ENCODE measurements at places on chromosomes 1 and 21.

GRCh38 chr1:21644906-21645305, 24.3 kb downstream of the RAP1GAP start:
- no peak for DNase-seq

DNA sequence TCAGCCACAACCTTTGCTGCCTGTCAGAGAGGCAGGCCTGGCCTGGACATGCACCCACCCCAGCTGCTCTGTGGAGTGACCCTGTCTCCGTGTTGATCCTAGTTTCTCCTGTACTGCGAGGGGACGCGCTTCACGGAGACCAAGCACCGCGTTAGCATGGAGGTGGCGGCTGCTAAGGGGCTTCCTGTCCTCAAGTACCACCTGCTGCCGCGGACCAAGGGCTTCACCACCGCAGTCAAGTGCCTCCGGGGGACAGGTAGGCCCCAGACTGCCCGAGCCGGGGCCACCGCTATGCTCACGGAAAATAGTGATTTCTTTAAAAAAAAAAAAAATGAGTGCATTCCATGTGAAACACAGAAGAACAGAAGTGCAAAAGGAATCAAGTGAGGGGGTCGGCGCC, 41.6 kb upstream of the TRAPPC10 start:
- no peak for DNase-seq

GRCh38 chr1:165376041-165376810, 19.7 kb upstream of the LMX1A start:
- peak; percentile 75 for DNase-seq

- DNase-seq = no peak
These were observed 7.4 kb upstream of the EFNA1 start for GRCh38 chr1:155120253-155120652.

DNA sequence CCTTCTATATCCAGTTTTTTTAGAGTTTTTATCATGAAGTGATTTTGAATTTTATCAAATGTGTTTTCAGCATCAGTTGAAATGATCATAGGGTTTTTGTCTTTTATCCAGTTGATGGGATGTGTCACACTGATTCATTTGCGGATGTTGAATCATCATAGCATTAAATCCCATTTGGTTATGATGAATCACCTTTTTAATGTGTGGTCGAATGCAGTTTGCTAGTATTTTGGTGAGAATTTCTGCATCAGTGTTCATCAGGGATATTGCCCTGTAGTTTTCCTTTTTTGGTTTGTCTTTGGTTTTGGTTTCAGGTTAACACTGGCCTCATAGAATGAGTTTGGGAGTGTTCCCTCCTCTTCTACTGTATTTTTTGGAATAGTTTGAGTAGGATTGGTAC, 80.3 kb downstream of the DIRAS3 start:
- DNase-seq = no peak

GRCh38 chr1:5688081-5689077, 303.8 kb downstream of the NPHP4 start:
- DNase-seq = no peak

DNA sequence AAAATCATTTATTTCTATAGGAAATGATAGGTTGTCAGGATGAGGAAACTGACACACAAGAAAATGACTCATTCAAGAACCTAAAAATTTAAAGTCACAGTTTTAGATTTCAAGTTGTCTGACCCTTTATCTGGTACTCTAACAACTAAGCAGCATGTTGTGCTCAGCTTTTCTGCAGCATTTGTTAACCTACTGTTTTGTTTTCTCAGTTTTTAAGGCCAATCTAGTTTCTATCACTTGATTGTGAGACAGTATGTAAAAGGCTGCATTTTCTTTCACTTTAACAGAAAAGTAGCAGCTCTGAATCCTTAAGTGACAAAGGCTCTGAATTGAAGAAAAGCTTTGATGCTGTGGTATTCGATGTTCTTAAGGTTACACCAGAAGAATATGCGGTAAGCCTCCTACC, 59.1 kb downstream of the RALGPS2 start:
- DNase-seq = no peak

DNA sequence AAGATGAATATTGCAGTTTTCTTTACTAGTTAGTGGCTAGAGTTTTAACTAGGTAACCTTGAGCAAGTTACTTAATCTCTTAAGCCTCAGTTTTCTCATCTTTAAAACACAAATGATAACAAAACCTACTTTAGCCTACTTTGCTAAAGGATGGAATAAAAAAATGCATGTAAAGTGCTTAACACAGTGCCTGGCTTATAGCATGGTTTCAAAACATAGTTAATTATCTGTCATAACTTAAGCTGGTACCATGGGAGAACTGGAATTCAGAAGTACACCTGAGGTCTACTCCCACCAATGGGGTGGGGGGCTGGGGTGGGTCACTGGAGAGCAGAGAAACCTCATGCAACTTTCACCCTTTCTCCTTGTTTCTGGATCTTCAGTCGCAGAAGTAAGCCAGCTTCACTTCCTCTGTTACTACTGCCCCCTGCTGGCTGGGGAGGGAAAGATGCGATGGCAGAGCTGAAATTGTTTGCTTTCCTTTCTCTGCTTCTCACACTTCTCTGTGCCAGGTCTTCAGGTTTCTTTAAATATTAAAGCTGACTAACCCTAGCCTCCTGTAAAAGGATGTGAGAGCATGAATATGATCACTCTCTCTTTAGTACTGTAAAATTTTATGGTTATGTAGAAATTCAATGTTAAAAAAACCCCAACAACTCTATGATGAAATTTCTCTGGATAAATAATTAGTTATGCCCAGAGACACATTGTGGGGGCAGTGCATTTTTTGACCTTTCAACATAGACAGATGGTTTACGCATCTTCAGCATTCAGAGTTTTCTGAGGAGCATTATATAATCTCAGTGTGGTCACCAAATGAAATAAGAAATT, 324.2 kb downstream of the HLX start:
- DNase-seq = peak; percentile 58

GRCh38 chr1:115170961-115171392, 81.7 kb upstream of the TSPAN2 start:
- DNase-seq = no peak

DNA sequence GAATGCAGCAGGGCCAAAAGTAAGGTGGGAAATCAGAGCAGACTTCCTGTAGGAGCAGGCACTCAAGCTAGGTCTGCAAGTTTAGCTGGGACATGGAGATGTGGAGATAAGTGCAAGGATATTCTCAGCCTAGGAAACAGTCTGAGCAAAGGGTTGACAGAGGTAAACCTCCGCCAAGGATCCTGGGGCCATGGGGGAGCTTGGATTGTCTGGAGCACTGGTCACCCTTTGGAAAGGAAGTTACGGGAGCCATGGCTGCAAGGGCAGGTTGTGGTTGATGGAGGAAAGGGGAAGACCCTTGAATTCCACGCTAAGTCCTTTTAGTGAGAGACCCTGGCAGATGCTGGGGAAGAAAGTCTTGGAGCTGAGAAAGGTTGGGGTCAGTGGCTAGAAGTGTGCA, 150.9 kb downstream of the PTPRU start:
- DNase-seq = no peak

DNA sequence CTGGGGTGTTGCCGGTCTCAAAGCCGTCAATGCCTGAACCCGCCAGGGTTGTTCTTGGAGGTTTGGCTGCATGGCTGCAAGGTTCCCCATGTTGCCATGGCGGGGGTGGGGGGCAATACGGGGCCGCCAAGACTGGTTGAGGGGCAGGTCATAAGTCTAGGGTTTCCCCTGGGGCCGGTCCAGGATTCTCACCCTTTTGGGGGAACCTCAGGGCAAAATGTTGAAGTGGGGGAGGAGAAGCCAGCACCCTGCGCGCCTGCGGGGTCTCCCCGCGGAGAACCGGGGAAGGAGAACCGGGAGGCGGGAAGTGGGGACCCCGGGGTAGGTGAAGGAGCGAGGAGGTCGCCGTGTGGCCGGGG, 401 bp upstream of the ARHGEF10L start:
- DNase-seq = no peak

GRCh38 chr1:17635811-17636210, 96.3 kb downstream of the ARHGEF10L start:
- no peak for DNase-seq

- DNase-seq = no peak
These were observed 13.0 kb upstream of the NEK7 start for GRCh38 chr1:198143797-198144196.

- DNase-seq = no peak
These were observed 135.5 kb downstream of the SETD4 start for GRCh38 chr21:35924714-35925301.

DNA sequence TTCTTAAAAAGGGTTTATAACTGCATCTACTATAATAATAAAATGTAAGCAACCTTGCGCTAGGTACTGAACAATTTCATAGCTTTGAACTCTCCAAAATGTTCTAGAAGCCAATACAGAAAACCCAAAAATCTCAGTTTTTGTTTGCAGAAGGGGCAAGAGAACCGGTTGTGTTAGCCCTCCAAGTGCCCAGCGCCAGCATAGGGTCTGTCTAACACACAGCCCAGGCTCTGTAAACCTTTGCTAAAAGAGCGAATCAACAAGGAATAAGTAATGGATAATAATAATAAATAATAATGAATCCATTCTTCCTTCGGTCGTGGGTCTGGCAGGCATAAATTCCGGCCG, 333 bp upstream of the CHAF1B start:
- DNase-seq = no peak

Data from AG09319 (cell line).